Fibroblast of lung (primary cell): ENCODE measurements at places on chromosomes 1 and 21. TPM values are rescaled to one million over a fixed set of nuclear protein-coding genes. Genes with fewer than 3 reads are reported as not detected.

C1orf87 gene
- under 0.01 and 0.50 TPM in 2 replicates for total RNA-seq

OPRD1 gene
- under 0.01 TPM in 1 of 2 replicates, not detected in the other for total RNA-seq

GRCh38 chr1:92459871-92460320 is 26.8 kb downstream of the GFI1 start:
- no peaks in the 10 kb centered on the region for H3K36me3 ChIP-seq
- no peak overlapping the region for H3K27ac ChIP-seq
- DNase-seq: no peak

DNA sequence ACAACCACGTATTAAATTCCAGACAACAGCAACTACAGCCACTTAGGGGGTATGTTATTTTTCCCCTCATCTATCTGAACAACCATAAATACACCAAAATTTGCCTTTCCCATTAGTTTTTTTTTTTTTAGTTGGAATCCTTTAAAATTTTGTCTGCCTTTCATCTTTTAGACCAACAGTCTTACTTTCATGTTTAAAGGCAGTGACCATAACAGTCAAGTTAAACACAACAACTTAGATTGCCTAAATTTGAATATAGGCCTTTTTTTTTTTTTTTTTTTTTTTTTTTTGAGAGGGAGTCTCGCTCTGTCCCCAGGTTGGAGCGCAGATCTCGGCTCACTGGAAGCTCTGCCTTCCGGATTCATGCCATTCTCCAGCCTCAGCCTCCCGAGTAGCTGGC is 3.4 kb downstream of the GPBP1L1 start:
- peaks cover 9% of the 10 kb centered on the region for H3K4me1 ChIP-seq
- no peak overlapping the region for H3K4me3 ChIP-seq
- H3K36me3 ChIP-seq: no peaks in the 10 kb centered on the region
- H3K27me3 ChIP-seq: no peaks in the 10 kb centered on the region
- DNase-seq: no peak

- no peak overlapping the region for H3K27ac ChIP-seq
- H3K4me1 ChIP-seq: no peaks in the 10 kb centered on the region
- no peak overlapping the region for H3K4me3 ChIP-seq
Observed at GRCh38 chr1:99707535-99708142, 58.8 kb downstream of the FRRS1 start.
